ENCODE measurements at places on chromosomes 2 and 18. TPM values are rescaled to one million over a fixed set of nuclear protein-coding genes. Genes with fewer than 3 reads are reported as not detected.

DNA sequence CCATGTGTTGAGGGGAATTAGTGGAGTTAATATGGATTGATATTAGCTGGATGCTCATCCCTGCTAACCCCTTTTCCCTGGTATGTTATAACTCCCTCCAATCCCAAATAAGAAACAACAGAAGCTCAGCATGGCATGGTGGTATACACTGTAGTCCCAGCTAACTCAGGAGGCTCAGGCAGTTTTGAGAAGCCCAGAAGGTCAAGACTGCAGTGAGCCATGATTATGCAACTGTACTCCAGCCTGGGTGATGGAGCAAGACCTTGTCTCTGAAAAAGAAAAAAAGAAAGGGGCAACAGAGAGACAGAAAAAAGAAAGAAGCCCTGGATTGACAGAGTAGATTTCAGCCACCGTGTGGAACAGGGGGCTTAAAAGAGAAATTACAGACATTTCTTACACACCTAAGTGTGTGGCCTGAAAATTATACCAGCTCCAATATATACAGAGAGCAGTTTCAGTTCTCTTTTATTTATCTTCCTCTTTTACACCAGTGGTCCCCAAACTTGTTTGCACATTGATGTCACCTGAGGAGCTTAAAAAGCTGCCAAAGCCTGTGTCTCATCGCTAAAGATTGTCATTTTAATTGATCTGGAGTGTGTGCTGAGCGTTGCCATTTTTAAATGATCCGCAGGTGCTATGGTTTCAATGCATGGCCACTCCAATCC lies 203.6 kb downstream of the UBE2E3 start:
- H3K27me3 ChIP-seq: no peaks in the 10 kb centered on the region
- H3K4me3 ChIP-seq: no peak overlapping the region
- no peaks in the 10 kb centered on the region for H3K36me3 ChIP-seq
- DNase-seq: no peak
- H3K27ac ChIP-seq: no peak overlapping the region

The MC2R gene
- not detected for total RNA-seq

DNA sequence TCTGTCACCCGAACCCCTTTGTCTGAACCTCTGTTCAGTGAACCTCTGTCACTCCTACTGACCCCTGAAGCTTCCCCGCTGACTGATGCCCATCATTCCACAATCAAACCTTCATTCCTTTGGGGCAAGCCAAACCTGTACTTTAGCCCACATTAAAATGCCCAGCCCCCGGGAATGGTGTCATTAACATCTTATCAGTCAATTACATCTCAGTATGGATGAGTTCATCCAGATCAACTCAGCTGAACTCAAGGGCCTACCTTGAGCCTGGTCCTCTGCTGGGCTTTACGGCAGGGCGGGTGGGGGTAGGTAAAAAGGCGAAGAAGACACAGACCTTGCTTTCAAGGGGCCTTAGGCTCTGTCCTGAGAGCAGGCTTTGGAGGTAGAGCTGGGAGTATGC lies 154.4 kb upstream of the SMAD2 start:
- no peak overlapping the region for H3K4me3 ChIP-seq
- no peaks in the 10 kb centered on the region for H3K36me3 ChIP-seq
- H3K4me1 ChIP-seq: no peaks in the 10 kb centered on the region
- H3K27me3 ChIP-seq: peaks cover 68% of the 10 kb centered on the region

The PRKCE gene
- 17.7 TPM for total RNA-seq

- peaks cover 46% of the 10 kb centered on the region for H3K27me3 ChIP-seq
- DNase-seq: no peak
- no peak overlapping the region for H3K27ac ChIP-seq
- no peak overlapping the region for H3K4me3 ChIP-seq
- no peaks in the 10 kb centered on the region for H3K4me1 ChIP-seq
These were observed 207.3 kb upstream of the APCDD1 start for GRCh38 chr18:10247021-10247741.

The SERPINB7 gene
- total RNA-seq: 0.19 TPM

- peaks cover 31% of the 10 kb centered on the region for H3K27me3 ChIP-seq
- no peak for DNase-seq
- H3K4me1 ChIP-seq: peaks cover 29% of the 10 kb centered on the region
- no peak within 1 kb of the TSS for H3K4me3 ChIP-seq
- no peak within 1 kb of the TSS for H3K27ac ChIP-seq
- peaks cover 26% of the 10 kb centered on the region for H3K36me3 ChIP-seq
These were observed at the start of gene PROC for GRCh38 chr2:127418300-127419111. Gene PROC (plus strand): TSS chr2:127418427. CDS start chr2:127419943, 1,516 bp downstream.

The APOB gene
- 0.05 TPM for total RNA-seq

DNA sequence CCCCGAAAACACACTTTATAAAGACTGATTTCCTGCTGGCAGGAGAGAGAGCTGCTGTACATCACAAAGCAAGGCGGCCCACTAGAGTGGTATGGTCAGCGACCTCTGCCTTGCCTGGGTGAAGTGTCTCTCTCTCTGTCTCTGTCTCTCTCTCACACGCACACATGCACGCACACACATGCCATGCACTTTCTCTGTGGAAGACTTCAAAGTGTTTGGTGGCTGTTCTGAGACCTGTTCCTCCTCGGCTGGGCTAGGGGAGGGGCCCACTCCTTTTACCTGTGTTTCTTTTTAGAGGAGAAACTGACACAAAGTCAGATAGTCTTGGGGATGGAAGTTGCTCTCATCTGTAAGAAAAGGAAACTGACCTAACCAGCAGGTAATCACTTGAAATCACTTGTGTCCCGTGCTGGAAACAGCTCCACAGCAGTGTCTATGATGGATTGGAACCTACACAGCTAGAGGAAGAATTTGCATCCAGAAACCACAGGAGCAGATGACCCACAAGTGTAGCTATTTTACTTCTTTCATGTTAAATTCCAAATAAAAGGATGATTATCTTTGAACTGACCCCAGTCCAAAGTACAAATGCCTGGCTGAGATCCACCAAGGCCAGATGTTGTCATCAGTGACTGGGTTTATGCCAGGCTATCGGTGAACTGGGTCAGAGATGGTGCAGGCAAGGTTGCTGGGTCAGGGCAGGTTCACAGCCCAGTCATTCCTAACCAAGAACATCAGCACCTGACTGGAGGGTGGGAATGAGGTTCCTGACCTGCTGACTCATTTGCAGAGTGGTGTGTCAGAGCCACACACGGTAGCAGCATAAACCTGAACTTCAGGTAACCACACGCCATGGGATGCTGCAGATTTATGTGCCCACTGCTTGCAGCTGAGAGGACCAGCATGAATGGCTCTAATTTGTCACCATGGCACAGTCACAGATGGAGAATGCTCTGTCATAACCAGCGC lies 63.0 kb downstream of the NPAS2 start:
- H3K27ac ChIP-seq: peak overlapping the region; percentile 77
- peaks cover 45% of the 10 kb centered on the region for H3K4me1 ChIP-seq
- H3K36me3 ChIP-seq: peaks cover 33% of the 10 kb centered on the region
- H3K27me3 ChIP-seq: no peaks in the 10 kb centered on the region

DNA sequence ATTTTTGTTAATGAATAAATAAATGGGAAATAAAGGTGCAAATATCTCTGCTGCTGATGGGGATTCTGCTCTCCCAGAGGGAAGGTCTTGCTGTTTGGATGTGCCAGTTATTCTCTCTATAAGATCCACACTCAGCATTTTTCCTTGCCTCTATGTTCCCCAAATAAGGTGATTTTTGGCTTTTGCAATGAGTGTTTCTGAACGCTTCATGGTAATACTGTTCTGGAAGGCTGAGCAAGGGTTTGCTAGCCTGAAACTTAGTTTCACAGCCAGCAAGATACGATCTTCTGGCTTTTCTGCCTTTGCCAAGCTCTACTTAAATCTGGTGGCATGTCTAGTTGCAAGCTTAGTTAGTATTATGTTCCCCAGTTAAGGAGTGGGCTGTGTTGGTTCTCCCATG lies 114.6 kb downstream of the LPIN1 start:
- DNase-seq: no peak
- H3K36me3 ChIP-seq: no peaks in the 10 kb centered on the region
- peaks cover 14% of the 10 kb centered on the region for H3K4me1 ChIP-seq
- H3K4me3 ChIP-seq: no peak overlapping the region
- H3K27ac ChIP-seq: no peak overlapping the region

DNA sequence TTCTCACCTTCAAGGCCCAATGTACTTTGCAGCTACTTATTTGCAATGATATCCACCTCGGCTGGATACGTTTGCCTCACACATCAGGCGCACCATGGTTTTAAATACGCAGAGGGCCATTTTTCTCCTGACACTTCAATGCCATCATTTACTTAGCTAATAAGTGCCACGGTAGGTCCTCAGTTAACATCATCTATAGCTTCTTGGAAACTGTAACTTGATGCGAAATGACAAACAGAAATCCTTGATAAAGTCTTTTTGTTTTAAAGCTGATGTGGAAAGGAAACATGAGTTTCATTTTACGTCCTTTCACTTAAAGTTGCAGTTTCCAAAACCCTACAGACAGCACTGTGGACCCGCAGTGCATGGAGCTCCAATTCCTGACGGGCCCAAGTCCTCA lies 37.1 kb downstream of the ZNF516 start:
- peaks cover 42% of the 10 kb centered on the region for H3K4me1 ChIP-seq
- H3K4me3 ChIP-seq: no peak overlapping the region
- no peak for DNase-seq
- peaks cover 24% of the 10 kb centered on the region for H3K36me3 ChIP-seq
- H3K27me3 ChIP-seq: no peaks in the 10 kb centered on the region

DNA sequence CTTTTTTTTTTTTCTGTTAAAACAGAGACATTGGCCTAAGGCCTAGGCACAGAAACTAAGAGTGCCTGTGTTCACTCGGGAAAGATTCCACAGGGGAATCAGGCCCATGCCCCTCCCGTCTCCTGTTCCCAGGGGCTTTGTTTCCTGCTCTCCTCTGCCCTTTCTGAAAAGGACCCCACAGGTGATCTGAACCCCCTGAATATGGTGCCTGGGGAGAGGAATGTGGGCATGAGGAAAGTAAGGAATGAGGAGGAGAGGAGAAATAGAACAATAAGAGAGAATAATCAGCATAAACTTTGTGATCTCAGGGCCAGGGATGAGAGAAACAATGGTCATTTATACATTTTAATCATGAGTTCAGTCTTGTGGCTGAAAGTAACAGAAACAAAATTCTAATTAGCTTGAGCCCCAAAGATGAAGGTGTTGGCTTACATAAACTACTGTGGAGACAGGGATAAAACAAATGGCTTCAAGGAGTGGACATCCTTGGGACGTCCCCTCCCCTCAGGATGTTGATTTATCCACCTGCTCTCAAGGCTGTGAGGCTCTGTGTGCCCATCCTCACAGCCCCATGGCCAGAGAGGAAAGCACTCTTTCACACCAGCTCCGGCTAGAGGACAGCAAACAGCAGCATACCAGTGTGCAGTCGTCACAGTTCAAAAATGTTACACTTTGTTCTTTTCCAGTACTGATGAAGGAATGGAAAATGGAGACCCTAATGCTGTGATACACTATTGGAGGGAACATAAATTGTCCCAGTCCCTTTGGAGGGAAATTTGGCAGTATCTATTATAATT lies 46.4 kb upstream of the MRPL33 start:
- H3K4me3 ChIP-seq: no peak overlapping the region
- no peak overlapping the region for H3K27ac ChIP-seq
- peaks cover 52% of the 10 kb centered on the region for H3K4me1 ChIP-seq
- no peak for DNase-seq
- H3K36me3 ChIP-seq: peaks cover under 1% of the 10 kb centered on the region

The TTC39C gene
- total RNA-seq: 21.7 TPM

DNA sequence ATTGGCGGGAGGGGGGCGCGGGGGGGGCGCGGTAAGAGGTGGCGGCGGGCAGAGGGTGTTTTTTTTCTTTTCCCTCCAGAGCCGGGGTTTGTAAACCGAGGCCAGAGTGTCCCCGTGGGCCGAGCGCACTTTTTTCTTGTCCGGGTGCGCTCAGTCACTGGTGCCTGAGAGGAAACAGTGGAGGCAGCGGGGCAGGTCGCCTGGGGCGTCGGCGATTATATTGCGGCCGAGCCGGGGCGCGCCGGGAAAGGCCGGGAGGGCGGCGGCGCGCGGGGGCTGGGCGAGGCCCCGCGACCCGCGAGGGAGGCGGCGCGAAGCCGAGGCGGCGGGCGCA lies 275 bp downstream of the HOXD8 start:
- H3K4me3 ChIP-seq: no peak overlapping the region
- no peaks in the 10 kb centered on the region for H3K36me3 ChIP-seq
- H3K4me1 ChIP-seq: no peaks in the 10 kb centered on the region
- no peak for DNase-seq
- no peak overlapping the region for H3K27ac ChIP-seq

DNA sequence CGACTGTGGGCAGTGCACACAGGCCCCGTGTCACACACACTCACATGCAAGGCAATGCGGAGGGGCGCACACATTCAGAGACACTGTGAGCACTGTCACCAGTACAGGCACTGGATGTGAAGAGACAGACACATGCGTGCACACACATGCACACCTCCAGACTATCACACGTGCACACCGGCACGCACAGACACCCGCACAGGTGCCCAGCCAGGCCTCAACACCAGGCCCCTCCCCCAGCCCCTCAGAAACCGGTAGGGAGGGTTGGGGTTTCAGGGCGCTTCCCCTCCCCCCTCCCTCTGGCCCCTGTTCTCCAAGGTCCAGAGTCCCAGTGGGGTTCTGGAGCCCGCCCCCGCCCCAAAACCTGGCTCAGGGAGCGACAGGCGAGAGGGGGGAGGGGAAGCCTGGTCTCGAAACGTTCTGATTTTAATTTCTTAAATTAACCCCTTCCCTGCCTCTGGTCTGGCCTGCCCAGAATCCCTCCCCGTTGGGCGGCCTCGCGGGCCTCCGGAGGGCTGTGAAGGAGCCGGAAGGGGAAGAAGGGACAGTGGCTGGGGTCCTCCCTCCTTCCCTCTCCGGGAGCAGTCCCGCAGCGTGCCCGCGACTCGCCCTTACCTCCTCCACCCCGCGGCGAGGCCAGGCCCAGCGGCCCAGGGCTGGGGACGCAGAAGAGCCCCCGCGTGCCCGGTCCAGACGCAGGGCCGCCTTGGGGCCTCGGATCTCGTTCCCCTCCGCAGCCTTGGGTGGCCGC lies 558 bp downstream of the FBXO41 start:
- H3K4me1 ChIP-seq: peaks cover 5% of the 10 kb centered on the region
- no peak overlapping the region for H3K27ac ChIP-seq
- DNase-seq: no peak
- peaks cover 7% of the 10 kb centered on the region for H3K36me3 ChIP-seq
- peak overlapping the region; percentile 62 for H3K4me3 ChIP-seq

DNA sequence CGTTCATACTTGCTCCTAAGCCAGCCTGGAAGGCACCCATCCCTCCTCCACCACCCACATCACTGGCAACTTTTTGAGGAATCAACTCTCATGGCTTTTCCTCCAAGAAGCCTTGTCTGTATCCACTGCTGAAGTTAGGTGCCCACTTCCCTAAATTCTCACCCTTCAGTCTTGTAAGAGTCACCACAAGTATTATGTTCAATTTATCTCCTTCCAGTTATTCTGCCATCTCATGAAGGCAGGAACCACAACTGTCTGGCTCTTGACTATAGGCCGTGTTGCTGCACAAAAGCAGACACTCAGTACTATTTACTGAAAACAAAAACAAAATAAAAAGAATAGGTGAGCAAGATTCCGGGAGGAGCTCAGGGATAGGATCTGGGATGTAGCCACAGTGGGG lies 234.8 kb downstream of the CYRIA start:
- H3K36me3 ChIP-seq: no peaks in the 10 kb centered on the region
- H3K4me3 ChIP-seq: no peak overlapping the region

GRCh38 chr2:240579771-240580614 lies 6.5 kb upstream of the CAPN10 start:
- peak overlapping the region; percentile 91 for H3K27ac ChIP-seq
- peaks cover 45% of the 10 kb centered on the region for H3K4me1 ChIP-seq
- H3K27me3 ChIP-seq: no peaks in the 10 kb centered on the region

The SERPINB12 gene
- not detected for total RNA-seq

GRCh38 chr18:28786926-28787325 lies 610.0 kb upstream of the CDH2 start:
- peaks cover 33% of the 10 kb centered on the region for H3K4me1 ChIP-seq
- H3K4me3 ChIP-seq: no peak overlapping the region

Data from Calu3 (cell line).